Hippocampal formation (tissue), 2 donors: ENCODE measurements at places on chromosomes 12 and 14.
A peak's percentile ranks its signal among the peaks of the same experiment; 100 is the strongest.

- DNase-seq = no peak
Observed at GRCh38 chr12:132774646-132775275, 13.1 kb upstream of the ANKLE2 start.

DNA sequence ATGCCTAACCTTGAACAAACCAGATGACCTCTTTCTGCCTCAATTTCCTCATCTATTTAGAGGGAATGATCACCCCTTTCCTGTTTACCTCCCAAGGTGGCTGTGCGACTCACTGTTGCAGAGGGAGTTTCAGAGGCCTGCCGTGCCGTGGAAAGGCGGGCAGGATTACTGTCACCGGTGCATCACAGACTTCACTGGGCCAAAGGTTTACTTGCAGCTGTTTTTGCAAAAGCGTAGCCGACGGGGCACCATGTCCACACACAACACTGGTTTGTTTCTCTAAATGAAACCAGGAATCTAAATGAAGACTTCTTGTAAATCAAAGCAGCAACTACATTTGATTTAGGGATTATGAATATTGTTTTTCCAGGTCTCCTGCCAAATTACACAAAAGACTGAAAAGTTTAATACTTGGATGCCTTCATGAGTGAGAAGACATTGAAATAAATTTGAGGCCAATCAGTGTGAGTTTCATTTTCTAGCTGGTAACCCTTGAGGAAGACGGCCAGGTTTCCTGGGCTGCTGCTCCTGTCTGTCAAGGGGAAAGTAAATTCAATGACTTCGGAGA is 696.1 kb upstream of the TMEM132C start:
- DNase-seq = no peak

DNA sequence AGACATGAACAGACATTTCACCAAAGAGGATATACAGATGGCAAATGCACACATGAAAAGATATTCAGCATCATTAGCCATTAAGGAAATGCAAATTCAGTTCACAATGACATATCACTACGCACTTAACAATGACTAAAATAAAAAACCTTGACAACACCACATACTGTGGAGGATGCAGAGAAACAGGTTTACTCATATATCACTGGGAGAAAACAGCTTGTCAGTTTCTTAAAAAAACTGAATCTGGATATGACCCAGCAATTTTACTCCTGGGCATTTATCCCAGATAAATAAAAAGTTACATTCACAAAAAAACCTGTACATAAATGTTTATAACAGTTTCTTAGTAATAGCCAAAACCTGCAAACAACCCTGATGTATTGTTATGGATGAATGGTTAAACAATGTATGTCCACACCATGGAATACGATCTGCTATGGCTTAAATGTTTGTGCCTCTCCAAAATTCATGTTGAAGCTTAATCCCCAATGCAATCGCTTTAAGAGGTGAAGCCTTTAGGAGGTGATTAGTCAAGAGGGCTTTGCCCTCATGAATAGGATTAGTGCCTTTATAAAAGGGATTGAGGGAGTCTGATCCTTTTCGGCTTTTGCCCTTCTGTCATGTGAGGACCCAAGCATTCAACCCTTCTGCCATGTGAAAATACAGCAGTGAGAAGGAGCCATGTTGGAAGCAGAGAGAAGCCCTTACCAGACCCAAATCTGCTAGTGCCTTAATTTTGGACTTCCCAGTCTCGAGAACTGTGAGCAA is 36.0 kb upstream of the PPP4R3A start:
- no peak for DNase-seq

DNA sequence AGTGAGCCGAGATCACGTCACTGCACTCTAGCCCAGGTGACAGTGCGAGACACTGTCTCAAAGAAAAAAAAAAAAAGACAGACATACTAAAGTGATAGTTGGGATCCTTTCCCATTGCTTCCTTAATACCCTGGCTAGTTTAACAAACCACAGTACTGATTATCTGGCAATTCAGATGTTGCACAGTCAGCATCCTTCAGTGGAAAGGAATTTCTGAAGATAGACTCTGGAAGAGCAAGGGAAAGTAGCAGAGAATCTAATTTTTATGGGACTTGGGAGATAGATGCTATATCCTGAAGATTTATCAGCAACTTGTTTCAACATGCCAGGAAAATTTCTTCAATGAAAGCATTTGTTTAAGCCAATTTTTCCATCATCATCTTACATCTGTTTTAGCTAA is 6.5 kb upstream of the PPFIBP1 start:
- no peak for DNase-seq

GRCh38 chr14:56098021-56098420 is 20.2 kb upstream of the PELI2 start:
- DNase-seq = no peak

GRCh38 chr12:111975161-111975931 is 37.6 kb downstream of the TMEM116 start:
- no peak for DNase-seq

GRCh38 chr12:123085730-123086487 is 65.0 kb downstream of the PITPNM2 start:
- no peak for DNase-seq

- DNase-seq = no peak
Observed at GRCh38 chr12:58967561-58967960, 47.3 kb upstream of the LRIG3 start.

DNA sequence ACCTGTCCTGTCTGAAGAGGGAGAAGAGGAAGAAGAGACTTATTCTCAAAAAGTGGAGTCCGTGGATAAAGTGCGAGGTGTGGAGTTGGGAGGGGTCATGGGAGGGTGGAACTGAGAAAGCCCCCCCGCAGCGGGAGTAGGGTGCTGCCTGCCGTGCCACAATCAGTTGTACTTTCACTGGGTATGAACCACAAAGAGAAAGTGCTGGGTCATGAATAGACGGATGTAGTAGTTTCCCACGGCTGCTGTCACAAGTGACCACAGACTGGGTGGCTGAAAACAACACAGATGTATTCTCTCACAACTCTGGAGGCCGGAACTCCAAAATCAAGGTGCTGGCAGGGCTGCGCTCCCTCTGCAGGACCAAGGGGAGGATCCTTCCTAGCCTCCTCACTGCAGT is 5.5 kb downstream of the DNAH10 start:
- DNase-seq = no peak

- DNase-seq = no peak
Observed at GRCh38 chr14:90034156-90034555, 27.6 kb upstream of the KCNK13 start.

- no peak for DNase-seq
Observed at GRCh38 chr14:73026243-73026844, 562 bp downstream of the ZFYVE1 start.

- DNase-seq = no peak
Observed at GRCh38 chr14:105139212-105139825, 29.3 kb downstream of the JAG2 start.

DNA sequence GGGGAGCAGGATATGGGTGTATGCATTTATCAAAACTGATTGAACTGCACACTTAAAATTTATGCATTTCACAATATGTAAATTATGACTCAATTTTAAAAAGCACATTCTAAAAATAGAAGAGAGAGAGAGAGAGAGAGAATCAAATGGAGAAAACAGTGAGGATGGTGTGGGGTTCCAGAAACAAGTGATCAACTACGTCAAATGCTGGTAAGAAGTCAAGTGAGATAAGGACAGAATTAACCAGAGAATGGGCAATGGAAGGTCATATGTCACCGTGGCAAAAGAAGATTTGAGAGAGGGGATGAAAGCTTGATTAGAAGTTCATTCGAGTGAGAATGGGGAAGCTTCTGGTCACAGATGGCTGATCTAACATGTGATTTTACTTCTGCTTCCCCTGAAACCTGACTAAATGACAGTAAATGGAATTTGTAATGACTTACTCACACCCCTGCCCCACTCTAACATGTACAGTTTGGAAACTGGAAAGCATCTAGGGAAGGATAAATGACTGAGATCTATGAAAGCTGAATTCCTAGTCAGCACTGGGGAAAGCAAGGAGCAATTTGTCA is 276.5 kb upstream of the AMIGO2 start:
- no peak for DNase-seq

DNA sequence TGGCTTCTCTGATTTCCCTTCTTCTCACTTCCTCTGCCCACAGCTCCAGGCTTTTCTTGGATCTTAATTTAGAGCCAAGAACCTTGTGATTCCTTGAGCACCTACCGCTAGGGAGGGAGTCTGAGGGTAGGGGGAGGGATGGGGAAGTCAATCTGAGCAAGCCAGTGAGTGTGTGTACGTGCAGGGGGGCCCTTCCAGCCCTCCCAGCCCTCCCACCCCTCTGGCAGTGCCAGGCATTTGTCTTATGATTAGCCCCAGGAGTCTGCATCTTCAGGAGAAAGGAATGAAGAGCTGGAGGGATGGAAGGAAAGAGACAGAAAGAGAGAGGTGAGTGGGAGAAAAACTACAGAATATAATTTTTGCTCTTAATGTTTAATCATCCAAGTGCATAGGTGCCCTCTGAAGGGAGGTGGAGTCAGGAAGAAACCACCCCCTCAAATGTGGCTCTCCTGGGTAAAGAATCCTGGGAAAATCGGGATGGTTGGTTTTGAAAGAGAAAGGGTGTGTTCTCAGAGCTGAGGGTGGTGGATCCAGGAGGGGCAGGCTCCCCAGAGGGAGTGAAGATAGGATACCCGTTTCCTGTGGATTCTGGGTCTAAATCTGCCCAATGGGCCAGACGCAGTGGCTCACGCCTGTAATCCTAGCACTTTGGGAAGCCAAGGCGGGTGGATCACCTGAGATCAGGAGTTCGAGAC is 2.1 kb downstream of the PIANP start:
- DNase-seq = no peak

DNA sequence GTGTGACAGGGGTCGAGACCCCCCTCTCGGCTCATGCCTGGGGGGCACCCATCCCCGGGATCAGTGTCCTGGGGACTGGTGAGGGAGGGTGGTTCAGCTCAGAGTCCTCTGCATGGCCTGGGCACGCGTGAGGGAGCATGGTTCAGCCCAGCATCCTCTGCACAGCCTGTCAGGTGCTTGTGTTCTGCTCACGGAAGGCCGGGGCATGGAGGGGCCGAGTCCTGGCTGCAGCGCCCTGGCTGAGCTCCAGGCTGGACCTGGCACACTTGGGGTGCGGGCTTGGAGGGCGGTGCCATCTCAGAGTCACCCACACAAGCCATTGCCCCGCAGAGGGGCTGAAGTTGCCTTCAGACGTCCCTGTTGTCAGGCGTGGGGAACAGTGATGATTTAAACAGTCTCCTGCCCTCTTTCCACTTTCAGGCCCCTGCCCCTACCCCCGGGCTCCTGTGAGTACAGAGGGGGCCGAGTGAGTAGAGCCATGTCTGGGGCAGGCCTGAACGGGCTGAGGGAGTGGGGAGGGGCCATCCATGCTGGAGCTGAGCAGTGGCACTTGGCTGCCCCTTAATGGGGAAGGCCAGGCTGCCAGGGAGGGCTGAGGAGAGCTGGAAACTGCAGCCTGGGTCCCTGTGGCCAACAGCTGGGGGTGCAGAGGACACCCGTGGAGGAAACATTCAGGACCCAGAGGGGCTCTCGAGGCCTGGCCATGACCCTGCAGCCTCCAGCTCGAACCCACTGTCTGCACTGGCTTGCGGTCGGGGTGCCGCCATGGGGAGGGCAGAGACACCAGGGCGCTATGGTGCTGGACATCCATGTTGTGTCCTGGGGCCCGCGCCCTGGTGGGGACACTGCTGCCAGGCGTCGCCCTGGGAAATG is 22.5 kb downstream of the FBRSL1 start:
- DNase-seq = peak; percentile 40

- DNase-seq = no peak
Observed at GRCh38 chr14:51394804-51395203, 154.8 kb downstream of the TMX1 start.
